Astrocyte (in vitro differentiated cells and primary cell): ENCODE measurements at places on chromosomes 13 and 19. TPM values are rescaled to one million over a fixed set of nuclear protein-coding genes. Genes with fewer than 3 reads are reported as not detected.

Gene CYP4F11
- not detected in 2 replicates for total RNA-seq

Gene ZNF45
- 13.8 and 15.8 TPM in 2 replicates for total RNA-seq

Gene ZNF581
- 28.4 and 30.0 TPM in 2 replicates for total RNA-seq

Gene NBEA
- total RNA-seq, result 7.6 and 7.8 TPM in 2 replicates
